ENCODE measurements at places on chromosomes 16 and 17.

DNA sequence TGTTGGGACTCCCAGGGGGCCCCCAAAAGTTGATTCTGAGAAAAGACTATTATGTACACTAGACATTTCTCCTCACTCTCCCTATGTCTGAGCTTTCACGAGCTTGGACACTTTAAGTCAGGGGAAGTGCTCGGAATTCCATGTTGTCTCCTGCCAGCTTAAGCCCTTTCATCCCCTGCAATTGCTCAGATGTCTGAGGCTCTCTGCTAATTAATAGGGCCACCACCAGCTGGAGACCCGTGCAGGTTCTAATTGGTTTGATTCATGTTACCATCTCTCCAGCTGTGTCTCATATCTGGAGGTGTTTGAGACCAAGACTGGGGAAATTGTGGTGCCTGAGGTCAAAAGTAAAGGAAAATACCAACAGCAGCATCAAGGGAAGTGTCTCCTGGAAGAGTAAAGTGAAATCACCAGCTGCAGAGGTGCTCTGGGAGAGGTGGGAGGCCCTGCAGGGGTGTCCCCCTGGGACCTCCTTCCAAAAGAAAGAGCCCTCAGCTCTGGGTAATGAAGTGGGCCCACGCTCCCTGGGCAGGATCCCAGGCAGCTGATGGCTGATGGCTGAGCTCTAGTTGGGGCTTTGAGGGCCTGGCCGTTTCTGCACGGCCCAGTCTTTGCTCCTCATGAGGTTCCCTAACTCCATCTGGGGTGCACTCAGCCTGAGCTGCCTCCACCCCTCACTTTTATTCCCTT, 5.8 kb upstream of the UTS2R start:
- no peak for DNase-seq

DNA sequence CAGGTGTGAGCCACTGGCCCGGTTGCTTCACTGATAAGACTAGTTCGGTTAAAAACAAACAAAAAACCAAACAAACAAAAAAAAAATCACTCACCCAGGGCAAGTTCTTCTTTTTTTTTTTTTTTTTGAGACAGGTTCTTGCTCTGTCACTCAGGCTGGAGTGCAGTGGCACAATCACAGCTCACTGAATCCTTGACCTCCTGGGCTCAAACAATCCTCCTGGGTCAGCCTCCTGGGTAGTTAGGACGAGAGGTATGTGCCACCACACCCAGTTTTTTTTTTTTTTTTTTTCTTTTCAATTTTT, 119.5 kb upstream of the CORO6 start:
- DNase-seq, result no peak

GRCh38 chr17:17420082-17420481, 56.7 kb upstream of the MED9 start:
- DNase-seq, result no peak

DNA sequence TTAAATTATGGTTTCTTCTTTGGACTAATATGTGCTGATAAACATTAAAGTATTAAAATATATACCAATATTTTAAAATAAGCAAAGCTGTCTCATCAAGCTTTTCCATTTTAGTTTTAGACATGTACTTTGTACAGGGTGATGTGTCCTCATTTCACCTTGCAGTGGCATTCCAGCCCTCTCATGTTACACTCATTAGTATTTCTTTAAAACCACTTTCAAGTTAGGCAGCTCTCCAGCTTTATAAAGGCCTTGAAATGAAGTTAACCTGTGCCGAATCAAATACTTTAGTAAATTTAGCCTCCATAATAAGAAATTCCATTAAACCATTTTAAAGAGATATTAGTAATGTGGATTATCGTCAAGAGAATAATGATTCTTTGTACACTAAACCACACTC, 107.6 kb upstream of the HLF start:
- no peak for DNase-seq

DNA sequence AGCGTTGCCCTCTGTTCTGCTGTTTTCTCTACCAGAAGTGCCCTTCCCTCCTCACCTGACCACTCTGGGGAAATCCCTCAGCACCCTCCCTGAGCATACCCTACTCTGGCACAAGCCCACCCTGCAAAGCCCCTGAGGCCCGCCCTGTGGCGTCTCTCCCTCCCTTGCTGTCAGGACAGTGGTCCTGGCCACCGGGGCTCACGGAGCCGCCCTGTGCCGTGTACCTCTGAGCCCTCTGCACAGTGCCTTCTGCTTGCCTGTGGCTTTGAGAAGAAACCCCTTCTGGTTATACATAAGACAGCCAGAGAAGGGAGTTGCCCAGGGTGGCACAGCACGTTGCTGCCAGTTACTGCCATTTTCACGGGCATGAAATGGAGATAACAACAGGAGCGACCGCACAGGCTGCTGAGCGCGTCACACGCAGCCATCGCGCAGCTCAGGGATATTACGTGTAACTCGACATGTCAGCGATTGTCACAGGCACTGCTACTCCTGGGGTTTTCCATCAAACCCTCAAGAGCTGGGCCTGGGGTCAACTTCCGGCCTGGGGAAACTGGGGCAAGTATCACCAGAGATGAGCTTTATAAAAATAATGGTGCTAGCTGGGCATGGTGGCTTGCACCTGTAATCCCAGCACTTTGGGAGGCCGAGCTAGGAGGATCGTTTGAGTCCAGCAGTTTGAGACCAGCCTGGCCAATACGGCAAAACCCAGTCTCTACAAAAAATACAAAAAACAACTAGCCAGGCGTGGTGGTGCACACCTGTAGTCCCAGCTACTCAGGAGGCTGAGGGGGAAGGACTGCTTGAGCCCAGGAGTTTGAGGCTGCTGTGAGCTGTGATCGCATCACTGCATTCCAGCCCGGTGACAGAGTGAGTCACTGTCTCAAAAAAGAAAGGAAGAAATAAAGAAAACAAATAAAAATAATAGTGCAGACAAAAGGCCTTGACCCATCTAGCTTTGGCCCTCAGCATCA, 14.8 kb downstream of the SCGB1C2 start:
- DNase-seq, result no peak

DNA sequence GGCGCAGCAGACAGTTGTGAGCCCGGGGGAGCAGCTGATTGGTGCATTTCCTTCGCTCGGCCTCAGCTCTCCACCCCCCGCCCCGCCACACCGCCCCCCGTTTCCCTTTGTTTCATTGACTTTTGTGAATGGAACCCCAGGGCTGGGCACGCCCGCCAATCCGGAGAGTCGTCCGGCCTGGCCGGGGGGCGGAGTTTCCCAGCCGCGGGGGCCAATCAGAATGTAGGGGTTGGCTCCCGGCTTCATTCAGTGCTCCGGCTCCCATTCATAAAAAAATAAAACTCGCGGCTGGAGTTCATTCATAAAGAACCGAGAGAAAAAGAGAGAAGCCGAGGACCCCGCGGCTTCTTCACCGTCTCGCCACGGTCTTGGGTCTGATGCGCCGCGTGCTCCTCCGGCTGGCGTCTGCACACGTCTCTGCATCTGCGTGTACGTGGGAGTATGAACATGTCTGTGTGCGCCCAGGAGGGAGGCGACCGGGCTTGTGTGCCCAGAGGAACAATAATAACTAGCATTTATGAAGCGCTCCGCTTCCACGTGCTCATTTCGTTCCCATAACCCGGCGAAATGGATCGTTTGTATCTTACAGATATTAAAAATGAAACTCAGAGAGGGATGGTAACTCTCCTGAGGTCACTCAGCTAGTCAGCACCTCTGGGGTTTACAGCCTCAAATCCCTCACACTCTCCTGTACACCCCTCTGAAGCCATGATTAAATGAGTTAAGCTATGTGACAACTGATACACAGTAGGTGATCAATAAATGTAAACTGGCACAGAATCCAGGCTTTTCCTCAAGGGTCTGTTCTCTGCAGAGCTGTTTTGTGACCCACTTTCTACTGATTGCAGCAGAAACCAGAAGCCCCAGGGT, at the start of gene ETV4:
Gene ETV4, minus strand, starts transcription at position 22 of the 870 bp plus-strand sequence. CDS start 723 bp downstream, outside the sequence.
- DNase-seq, result peak; percentile 95

- DNase-seq, result no peak
Measured at GRCh38 chr17:61073131-61073530, 326.5 kb upstream of the TBX2 start.

DNA sequence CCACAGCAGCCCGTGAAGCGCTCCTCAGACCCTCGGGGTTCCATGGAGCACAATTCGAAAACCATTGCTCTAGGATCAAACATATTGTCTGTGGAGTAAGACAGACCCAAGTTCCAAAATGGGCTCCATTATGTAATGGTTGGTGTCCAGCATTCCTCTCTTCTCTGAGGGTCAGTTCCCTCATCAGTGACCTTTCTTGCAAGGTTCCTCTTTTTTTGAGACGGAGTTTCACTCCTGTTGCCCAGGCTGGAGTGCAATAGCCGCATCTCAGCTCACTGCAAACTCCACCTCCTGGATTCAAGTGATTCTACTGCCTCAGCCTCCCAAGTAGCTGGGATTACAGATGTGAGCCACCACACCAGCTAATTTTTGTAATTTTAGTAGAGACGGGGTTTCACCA, 28.4 kb downstream of the PLXDC1 start:
- no peak for DNase-seq

DNA sequence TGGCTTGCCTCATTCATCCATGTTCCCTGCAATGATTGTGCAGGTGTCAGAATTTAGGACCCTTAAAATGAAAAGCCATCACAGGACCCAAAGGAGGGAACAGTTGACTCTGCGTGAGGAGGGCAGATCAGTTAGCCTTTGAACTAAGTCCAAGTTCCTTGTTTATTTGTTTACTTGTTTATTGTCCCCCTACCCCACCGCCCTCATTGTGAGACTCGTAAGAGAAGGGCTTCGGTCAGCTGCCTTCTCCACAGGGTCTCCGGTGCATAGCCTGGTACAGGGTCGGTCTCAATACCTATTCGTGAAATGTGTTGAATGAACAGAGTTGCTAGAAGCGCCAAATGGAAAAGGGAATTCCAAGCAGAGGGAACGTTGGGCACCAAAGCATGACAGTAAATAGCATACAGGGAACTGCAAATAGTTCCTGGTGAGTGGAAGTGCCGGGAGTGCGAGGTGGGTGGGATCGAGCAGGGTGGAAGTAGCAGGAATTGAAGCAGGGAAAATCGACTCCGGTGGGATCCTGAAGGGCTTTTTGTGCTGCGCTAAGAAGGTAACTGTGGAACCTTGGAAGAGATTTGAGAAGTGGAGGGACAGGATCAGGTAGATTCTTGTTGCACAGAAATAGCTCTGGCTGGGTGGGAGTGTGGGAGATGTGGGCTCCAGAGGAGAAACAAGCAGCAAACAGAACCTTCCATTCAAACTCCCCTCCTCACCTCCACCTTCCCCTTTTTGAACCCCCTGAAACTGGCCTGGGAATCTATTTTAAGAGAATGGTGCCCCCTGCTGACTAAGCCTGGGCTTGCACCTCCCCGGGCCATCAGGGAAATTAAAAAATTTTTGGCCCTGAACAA, 12.7 kb downstream of the SLC35B1 start:
- DNase-seq, result peak; percentile 60

DNA sequence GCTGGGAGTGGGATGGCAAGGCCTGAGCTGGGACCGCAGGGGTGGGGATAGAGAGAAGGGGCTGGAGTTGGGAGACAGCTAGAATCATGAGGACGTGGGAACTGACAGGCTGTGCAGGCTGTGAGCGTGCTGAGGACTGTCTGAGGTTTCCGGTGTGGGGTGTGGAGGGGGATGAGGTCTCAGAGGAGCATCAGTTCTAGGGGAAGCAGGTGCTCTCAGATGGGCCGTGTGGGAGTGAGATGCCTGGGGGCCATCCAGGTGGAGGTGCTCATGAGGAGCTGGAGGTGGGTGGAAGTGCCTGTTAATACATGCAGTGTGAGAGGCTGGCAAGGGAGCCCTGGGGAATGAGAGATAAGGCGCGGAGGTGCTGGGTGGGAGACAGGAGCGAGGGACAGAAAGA, 27.2 kb downstream of the HASPIN start:
- DNase-seq, result no peak

GRCh38 chr16:27028591-27029110, 38.1 kb upstream of the C16orf82 start:
- DNase-seq, result no peak

DNA sequence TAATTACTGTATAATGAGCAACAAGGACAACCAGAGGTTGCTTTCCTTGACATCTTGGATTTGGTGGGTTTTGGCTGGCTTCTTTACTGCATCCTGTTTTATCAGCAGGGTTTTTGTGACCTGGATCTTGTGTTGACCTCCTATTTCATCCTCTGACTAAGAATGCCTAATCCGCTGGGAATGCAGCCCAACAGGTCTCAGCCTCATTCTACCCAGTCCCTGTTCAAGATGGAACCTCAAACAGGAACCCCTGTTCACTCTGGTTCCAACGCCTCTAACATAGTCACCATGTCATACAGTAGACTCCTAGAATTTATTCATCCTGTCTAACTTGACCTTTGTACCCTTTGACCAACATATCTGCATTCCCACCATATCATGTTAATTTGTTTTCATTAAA, 183.8 kb upstream of the SOX9 start:
- no peak for DNase-seq

DNA sequence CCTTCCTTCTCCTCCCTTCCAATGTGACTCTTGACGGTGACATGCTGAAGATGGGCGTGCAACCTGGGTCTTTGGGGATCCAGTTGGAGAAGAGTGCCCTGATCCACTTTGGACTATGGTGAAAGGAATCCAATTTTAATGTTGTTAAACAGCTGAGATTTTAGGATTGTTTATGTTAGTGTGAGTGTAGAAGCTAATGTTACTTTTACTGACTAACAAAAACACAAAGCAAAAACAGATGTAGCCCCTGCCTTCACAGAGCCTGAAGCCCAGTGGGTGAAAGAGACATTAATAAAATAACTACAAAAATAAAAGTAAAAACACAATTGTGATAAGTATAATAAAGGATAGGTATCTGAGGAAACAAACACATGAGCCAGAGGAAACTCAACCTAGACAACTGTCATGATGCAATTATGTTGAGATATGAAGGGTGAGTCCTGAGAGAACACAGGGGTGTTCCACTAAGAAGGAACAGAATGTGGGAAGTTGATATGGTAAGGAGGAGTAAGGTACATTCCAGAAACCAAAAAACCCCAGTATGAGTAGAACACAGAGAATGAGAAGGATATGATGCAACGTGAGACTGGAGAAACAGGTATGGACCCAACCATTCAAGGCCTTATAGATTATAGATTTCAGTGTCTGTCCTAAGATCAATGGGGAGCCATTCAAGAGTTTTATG, 115.1 kb upstream of the PMFBP1 start:
- no peak for DNase-seq

GRCh38 chr17:64254755-64255154, 8.3 kb downstream of the TEX2 start:
- DNase-seq, result no peak

DNA sequence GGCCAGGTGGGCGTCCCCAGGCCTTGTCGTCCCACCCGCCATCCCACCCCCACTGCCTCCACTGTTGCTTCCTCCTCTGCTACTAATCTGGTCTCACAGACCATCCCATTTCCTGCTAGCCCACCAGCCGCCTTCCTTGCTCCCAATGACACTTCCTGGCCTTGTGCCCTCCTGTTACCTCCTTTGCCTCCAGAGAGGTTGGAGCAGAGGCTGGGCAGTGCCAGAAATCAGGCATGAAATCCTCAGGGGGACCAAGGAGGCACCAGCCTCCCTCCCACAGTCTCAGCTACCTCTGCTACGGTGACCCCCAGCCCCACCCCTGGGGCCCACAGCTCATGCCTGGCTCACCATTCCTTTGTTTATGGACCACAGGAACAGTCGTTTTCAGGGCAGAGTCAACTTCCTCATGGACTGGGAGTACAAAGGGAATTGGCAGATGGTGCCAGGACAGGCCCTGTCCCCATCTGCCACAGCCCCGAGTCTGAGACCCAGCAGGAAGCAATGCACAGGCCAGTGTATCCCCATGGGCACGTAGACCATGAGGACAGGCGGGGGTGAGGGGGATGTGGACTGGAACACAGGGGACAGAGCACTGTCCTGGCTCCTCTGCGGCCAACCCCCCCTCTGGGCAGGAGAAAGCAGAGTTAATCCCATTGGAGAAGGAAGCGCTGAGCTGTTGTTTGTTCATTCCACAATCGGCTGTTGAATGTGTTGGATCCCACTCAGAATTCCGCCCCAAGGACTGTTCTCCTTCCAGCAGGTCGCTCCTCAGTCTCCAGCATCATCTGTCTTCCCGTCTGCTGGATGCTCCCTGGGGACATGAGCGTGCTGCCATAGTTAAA, 2.2 kb upstream of the CDH5 start:
- peak; percentile 75 for DNase-seq
